A549 treated with RU486 at 1 μM for 4 hours (cell line): ENCODE measurements at places on chromosomes 12 and 14. TPM values are rescaled to one million over a fixed set of nuclear protein-coding genes. Genes with fewer than 3 reads are reported as not detected.

Gene TRMT5
- total RNA-seq, result 12.3 to 16.5 TPM (median 15.7 TPM) in 5 replicates

Gene COX6A1
- 693 to 941 TPM (median 821 TPM) in 5 replicates for total RNA-seq

Gene C12orf60
- total RNA-seq, result 0.95 to 1.9 TPM (median 1.7 TPM) in 5 replicates

Gene TPH2
- total RNA-seq, result not detected in 5 replicates

Gene C12orf42
- total RNA-seq, result 0.12 TPM in 1 of 5 replicates, not detected in the others
